ENCODE measurements at places on chromosomes 2 and 18.

DNA sequence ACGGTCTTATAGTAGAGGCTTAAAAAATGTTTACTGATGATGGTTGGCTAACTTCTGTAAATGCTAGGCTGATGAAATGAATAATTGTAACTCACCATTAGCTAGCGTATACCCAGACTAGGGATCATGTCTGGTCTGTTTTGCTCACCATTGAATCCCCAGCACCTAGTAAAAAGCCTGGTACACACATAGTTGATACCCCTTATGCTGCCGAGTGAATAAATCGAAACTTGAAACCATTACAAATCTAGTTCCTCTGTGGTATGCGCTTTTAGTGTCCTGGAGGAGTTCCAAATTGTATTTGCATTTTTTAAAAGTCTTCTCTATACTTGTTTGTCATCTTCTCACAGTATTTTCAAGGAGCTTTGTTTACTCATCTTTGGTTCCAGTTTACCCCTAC is 1.3 kb downstream of the TAF1B start:
- DNase-seq, result no peak

DNA sequence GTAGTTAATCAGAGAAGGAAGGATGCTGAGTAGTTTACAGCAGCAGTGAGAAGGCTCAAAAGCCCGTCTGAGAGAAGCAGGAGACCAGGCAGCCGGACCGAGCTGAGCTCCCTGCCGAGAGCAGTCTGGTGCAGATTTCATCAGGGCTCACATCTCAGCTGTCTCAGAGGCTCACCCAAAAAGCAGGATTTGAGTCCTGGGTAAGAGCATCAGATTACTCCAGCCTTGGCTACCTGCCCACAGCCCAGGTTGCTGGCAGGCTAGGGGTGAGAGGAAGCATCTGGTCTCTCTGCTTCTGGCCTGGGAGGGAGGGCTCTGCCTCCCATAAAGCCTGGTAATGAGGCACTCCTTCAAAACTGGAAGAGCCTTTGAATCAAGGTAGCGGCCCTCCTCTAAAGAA is 140.5 kb downstream of the ST6GAL2 start:
- DNase-seq, result no peak

- no peak for DNase-seq
Observed at GRCh38 chr2:58131191-58132011, 84.8 kb downstream of the VRK2 start.

DNA sequence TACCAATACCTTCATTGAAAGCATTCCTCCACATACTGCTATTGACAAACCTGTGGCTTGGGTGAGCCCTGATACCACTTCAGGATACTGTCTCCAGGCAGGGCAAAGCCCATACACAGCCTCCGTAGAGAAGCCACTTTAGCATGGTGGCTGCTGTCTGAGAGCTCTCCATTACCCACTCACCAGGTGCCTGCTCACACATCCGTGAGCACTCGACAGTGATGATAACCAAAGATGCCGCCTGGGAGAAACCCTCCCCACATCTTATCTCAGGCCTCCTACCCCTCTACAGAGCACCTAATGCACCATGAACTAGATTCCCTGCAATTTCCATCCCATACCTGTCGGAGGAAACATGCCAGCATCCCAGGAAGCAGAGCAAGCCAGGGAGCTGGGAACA is 57.6 kb upstream of the KLHL29 start:
- no peak for DNase-seq

GRCh38 chr2:230870544-230871360 is 6.0 kb downstream of the ITM2C start:
- no peak for DNase-seq

DNA sequence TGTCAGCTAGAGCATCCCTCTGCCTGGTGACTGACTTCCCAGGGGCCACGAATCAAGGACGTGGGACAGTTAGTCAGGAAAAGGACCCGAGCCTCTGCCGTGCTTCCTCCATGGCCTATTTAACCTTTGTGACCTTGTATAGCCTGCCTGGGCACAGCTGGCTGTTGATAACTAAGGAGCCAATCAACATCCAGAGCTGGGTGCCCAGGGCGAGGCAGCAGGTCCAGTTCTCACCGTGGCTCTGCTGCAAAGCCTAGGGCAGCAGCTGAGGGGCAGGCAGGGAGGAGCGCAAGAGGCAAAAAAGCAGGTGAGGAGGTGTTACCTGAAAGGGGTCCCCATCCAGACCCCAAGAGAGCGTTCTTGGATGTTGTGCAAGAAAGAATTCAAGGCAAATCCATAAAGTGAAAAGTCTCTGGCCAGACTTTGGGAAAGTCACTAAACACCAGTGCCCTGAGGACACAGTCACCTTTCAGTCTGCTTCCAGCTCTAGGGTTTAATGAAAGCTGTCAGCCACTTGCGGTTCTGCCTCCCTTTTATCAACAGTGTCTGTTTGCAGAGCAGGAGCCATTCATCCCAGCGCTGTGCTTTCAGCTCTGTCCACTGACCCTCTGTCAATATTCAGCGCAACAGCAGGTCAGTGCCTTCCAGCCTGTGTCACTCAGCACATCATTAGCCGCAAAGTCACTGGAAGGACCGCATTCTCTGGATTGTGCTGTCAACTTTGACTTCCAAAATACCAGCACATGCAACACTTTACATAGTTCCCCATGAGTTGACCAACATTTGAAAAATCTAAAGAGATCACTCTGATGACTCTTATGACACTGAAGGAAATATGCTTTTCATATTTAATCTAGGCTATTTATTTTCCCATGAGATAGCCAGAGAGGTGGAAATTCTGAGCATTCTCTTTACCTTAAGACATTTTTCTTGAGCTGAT is 38.6 kb upstream of the ASAP2 start:
- no peak for DNase-seq

DNA sequence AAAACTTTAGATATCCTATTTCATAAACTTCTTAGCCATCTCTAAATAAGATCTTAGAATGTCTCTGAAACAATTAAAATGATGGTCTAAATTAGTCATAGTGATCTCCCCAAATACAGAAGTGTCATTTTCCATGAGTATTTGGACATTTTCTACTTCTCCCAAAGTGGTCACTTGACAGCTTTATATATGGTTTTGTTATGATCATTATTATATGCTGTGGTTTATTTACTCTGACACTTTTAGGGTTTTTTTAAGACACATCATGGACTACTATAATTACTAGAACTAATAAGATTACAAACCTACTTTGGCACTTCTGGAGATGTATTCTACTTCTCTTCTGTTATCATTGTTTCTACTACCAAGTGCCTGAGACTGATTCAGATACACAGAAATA is 47.1 kb downstream of the SLC25A12 start:
- no peak for DNase-seq

DNA sequence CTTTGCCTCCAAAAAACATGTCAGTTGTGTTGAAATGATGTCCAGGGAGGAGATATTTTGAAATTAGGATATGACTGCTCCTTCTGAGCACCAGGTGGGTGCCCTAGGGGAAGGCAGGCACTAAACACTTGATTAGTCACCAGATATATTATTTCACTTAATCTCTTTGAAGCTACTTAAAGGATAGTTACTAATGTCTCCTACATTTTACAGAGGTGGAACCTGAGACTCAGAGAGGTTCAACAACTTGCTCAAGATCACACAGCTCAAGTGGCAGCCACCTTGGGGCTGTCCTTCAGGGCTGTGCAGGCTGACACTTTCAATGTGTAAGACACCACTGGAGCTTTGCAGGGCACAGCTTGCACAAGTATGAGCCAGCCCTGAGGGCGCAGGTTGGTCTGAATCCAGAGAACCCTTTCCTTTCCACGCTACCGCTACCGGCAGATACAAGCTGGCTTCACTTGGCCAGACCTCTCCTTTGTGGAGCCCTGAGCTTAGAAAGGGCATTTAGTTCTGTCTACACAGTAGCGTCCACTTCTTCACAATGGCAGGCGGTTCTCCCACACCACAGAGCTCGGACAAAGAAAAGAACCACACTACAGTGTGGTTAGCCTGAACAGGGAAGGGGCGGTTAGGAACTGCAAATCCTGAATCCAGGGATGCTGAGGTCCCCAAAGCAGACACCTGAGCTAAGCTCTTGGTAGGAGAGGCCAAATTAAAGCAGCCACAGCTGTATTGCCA is 16.4 kb downstream of the ALPK2 start:
- no peak for DNase-seq

DNA sequence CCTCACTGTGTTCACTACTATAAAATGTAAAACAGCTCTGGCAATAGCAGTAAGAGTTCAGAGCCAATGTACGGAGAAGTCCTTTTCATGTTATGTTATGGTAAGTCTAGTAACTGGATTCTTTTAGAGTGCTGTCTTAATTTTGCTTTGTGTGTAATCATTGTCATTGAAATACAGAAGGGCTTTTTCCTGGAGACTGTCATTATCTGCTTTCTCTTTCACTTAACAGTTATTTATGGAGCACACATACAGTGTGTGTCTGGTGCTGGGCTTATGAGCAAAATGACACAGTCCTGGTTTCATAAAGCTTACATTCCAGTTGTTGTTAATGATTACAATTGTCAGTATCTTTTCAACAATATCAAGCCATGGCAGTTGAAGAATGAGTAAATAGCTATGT is 95.5 kb downstream of the CCDC102B start:
- no peak for DNase-seq

DNA sequence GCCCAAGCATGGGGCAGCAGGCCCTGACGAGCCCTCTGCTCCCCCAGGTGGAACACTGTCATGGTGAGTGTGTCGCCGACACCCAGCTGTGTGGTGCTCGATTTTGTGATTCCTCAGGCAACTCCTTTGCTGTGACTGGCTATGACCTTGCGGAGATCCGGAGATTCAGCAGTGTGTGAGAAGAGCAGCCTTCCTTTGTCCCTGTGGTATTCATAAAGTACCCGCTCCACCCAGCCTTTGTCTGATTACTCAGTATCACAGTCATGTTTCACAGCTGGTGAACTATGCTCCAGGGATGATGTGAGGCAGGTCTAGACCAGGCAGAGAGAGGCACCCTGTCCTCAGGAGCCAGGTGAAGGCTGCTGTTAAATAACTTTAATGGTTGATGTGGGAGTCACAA is 4.0 kb downstream of the WDR54 start:
- DNase-seq, result no peak

GRCh38 chr2:133608291-133608690 is 40.0 kb upstream of the NCKAP5 start:
- DNase-seq, result no peak

GRCh38 chr2:241087420-241088268 is 14.4 kb downstream of the MTERF4 start:
- no peak for DNase-seq

- DNase-seq, result no peak
Observed at GRCh38 chr2:24329700-24330099, 30.6 kb downstream of the ITSN2 start.

DNA sequence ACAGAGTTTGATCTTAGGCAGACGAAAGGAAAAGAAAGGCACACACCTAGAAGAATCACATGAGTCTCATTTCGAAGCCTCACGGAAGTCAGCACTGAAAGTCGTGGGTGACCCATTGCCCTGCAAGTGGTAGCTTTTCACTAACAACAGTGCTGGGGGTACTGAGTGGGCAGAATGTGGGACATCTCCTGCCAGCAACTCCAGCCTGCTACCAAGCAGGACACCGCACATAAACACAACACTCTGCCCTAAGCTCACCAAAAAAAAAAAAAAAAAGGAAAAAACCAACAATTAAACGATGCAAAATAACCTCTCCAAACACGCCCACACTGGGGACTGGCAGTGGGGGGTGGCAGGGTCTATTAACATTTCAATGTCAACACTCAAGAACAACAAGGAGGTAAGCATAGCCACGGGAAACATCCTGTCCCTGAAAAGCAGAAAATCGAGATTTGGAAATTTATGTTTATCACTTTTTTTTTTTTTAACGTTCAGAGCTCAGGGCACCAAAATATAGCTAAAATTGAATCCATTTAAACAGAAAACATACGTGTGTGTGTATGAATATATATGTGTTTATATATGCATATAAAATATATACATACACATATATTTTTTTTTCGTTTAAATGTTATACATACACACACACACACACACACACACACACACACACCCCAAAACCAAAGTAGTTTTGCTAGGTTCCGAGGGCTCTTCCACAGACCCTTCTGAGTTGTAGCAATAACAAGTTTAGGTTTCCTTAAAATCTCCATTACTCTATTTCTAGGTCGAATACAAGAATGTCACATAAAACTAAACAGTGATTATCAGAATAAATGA is 2.2 kb downstream of the INO80D start:
- DNase-seq, result no peak

DNA sequence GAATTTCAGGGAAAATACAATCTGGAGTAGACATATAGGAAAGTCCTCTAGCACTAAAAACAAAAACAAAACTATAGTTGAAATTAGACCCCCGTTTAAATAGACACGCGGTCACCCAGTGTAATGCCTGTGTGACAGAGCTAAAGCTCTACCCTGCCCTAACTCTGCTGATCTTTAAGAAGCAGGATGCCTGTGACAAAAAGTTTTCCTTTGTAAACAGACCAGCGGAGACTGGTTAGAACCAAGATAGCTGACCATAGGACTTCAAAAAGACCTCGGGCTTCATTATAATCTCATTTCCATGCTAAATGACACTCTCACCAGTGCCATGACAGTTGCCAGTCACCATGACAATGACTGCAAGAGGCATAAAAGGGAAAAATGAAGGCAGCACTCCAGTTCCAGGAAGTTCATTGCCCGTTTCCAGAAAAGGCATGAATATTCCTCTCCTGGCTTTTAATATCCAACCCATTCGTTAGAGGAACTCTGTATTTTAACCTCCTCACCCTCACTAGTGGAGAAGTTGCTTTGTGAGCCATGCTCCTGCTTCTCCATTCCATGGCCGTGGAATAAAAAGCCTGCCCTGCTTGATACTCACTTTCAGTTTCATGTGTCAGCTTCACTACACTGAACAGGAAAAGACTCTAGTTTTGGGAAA is 157.2 kb upstream of the COPS8 start:
- no peak for DNase-seq

GRCh38 chr2:172177996-172178395 is 75.3 kb upstream of the DLX2 start:
- DNase-seq, result no peak

DNA sequence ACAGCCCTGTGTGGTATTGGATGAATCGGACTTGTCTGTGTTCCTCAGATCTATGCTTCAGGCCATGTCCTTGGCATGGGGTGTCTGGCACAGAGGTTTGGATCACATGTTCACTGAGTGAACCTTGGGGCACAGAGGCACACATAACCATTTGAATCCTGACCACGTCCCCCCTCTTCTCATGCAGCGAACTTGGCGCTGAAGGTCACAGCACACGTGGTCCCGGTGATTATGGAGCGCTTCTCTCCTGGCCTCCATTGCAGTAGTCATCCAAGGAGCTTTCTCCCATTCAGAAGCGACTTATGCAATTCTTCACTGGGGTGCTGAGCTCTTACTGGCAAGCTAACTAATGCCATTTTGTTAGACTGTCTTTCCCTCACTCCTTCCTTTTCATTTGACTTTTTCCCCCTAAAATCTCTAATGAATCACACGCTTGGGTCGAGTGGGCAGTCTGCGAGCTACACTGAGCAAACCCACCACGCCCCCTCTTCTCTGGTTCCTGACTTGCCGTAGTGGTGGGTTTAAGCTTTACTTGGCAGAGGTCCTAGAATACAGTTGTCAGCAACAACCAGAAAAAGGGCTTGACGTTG is 59.4 kb downstream of the KCNG2 start:
- DNase-seq, result no peak

DNA sequence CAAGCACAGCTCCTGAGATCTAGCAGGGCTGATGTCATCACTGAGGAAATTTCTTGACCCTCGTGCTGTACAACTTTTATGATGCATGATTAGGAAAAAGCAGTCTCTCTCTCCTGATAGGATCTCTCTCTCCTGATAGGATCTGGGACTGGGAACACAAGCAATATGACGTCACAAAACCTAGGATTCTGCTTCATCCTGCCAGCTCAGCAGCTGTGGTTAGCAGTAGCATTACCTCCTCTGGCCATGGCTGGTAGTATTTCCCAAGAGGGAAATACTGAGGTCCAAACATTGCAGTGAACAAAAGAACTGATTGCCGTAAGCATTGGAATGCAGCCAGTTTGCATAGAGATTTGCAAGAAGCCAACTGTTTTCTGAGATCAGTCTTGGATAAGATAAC is 521.2 kb upstream of the POU3F3 start:
- no peak for DNase-seq
